Breast epithelium (tissue), 4 donors: ENCODE measurements at places on chromosomes 7 and 10. TPM values are rescaled to one million over a fixed set of nuclear protein-coding genes. Genes with fewer than 3 reads are reported as not detected.

- no peak for DNase-seq
These were observed 39.6 kb upstream of the HSPB1 start for GRCh38 chr7:76262683-76263402.

RAPGEF5 gene
- total RNA-seq = 18.7 TPM

TAS2R3 gene
- total RNA-seq = 4.8 TPM

DDX21 gene
- total RNA-seq = 83.9 TPM

GRCh38 chr7:39451901-39452300, 114.3 kb upstream of the YAE1 start:
- DNase-seq = no peak

DNA sequence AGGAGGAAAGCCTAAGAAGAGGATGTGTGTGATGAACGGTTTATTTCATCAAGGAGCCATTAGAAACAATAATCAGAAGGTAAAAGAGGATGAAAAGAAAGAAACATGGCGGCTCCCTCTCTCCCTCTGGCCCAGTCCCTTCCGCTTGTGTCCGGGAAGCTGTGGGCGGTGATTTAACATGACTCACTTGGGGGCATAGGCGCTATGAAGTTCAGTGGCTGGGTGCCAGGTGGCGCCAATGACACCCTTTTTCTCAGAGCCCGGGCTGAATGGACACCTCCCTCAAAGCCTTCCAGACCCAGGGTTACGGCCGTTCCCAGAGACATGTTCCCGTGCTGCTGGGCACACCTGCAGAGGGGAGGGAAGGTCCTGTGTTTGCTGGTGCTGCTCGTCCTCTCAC, 244.0 kb downstream of the SKAP2 start:
- no peak for DNase-seq

GRCh38 chr10:132556994-132557441, 19.4 kb downstream of the INPP5A start:
- no peak for DNase-seq

GRCh38 chr7:109532262-109532992, 962.8 kb downstream of the DNAJB9 start:
- DNase-seq = no peak

DNA sequence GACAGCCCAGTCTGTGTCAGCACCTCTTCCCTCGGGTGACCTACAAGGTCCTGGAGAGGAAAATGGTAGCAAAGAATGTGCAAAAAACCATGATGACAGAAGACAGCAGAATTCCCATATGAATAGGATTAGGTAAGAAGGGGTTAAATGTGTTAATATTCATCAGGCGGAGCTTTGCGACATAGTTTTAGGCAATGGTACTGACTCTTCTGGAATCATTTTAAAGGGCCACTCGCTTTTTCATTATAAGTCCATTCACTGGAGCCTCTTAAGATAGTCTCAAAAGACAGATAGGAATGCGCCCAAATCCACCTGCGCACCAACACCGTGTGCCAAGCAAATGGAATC, 38.2 kb downstream of the DLG5 start:
- DNase-seq = no peak

DNA sequence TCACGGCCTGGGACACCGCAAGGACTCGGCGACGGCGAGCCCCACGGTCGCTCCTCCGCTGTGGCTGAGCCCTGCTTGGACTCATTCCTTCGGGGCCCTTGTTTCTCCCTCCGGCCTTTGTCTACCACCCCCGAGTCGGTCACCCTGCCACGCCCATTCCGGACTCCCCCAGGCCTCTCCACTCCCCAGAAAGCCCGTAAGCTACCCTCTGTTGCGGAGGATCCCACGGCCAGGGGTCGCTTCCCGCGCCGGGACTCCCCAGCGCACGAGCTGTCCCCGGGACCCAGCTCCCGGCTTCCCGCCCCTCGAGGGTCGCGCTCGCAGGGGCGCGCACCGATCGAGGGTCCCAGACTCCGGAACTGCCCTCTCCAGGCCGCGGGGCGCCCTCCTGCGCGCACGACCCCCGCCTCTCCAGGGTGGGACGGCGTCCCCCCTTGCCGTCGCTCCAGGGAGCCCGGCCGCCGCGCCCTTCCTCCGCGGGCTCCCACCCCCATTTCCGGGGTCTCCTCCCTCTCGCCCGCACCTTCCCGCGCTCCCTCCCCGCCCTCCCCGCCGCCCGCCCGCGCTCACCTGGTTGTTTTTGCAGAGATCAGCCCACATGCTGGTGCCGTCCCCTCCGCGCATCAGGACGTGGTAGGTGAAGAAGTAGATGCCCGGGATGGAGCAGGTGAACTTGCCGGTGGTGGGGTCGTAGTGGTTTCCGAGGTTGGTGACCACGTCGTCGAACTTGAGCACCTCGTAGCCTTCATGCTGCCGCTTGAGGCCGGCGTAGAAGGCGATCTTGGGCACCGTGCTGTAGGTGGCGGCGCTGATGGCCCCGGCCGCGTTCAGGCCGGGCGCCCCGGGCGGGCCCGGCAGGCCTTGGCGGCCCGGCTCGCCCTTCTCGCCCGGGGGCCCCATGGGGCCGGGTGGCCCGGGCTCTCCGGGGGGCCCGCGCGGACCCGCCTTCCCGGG, 1.5 kb downstream of the C1QL3 start:
- no peak for DNase-seq

DNA sequence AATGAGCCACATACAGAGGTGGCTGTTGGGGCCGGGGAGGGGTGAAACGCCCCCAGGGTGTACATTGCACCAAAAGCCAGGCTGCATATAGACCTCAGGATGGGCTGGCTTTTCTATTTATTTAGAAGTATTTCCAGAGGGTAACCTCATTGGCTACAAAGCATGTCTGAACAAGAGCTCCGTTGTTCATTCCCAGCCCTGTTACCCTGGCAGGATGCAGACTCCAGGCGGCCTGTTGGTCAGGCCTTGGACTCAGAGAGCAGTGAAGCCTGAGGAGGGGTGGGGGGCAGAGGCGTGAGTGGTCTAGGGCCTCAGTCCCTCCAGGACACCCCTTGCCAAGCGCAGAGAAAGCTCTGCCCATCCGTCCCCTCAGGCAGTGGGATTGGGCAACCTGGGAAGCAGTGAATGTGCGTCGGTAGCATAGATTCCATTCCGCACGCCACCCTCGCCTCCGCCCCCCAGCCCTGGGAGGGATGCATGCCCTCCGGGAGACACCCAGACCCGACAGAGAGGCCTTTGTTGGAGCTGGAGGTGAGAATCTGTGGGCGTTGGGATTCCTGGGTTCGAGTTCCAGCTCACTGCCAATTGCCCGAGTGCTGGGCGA, 41.9 kb downstream of the TCF7L2 start:
- DNase-seq = peak; percentile 65

DNAH11 gene
- 2.2 TPM for total RNA-seq

TAS2R4 gene
- 1.9 TPM for total RNA-seq

GRCh38 chr7:131735101-131735500, 178.7 kb upstream of the PODXL start:
- DNase-seq = no peak

- DNase-seq = no peak
These were observed 52.2 kb upstream of the SUN1 start for GRCh38 chr7:780081-780480.
